ENCODE measurements at places on chromosomes 13 and 19.

DNA sequence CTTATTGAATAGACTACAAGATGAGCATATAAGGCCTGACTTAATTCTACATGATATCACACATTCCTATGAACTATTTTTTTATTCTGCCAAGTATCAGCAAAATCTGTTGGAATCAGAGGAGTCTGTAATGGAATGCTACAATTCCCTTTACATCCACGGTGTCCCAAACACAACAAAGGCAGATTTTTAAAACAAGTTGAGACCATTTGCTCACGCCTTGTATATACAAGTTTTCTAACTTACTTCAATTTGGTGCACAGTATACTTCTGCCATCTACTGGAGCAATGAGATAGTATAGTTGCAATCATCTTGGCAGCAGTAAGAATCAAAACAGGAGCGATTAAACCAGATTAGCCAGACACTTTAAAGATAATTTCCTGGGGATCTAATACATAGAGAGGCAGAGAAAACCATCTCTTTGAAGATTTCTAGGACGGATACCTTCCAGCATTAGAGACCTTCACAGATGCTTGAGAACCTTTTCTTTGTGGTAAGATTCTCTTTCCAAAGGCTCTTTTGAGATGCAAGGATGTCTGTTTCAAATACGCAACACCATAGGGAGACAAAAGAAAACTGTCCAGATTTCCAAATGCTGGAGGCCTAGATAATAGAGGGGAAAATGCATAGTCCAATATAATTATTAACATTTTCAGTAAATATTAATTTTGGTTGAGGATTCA is 302.0 kb upstream of the MIR17HG start:
- DNase-seq: no peak

DNA sequence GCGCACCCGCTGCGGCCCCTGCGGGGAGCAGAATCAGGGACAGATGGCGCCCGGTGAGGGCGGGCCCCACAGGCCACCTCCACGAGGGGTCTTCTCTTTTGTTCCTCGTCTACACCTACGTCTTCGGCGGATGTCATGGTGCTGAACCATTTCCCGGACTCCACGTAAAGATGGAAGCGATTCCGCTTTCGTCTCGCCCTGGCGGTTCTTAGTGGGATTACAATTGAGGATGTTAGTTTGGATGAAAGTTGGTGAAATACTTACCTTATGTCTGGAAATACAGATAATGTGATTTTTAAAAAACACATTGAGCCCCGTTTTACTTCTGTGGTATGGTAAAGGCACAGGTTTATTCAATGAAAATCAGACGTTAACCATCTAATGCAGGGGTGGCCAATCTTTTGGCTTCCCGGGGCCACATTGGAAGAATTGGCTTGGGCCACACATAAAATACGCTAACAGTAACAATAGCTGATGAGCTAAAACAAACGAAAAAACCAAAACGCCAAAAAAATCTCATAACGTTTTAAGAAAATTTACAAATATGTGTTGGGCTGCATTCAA is 1.4 kb upstream of the ZMYM5 start:
- DNase-seq: no peak

DNA sequence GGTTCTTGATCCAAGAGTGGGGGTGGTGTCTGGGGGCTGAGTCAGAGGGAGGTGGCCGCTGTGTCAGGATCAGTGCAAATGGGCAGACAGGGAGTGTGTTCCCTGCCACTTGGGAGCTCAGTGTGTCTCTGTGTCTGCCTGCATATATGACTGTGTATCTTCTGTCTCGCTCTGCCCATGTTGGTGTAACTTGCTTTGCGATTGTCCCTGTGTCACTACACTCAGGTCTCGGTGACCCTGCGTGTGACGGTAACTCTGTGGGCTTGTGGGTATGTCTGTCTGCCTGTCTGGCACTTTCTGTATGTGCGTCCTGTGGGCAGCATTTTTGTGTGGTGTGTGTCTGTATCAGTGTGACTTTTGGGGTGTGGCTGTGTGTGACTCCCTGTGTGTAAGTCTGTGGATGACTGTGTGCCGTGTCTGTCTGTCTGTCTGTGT is 8.2 kb upstream of the ERFL start:
- no peak for DNase-seq

- no peak for DNase-seq
Observed at GRCh38 chr13:98954313-98954712, 23.6 kb downstream of the DOCK9 start.

DNA sequence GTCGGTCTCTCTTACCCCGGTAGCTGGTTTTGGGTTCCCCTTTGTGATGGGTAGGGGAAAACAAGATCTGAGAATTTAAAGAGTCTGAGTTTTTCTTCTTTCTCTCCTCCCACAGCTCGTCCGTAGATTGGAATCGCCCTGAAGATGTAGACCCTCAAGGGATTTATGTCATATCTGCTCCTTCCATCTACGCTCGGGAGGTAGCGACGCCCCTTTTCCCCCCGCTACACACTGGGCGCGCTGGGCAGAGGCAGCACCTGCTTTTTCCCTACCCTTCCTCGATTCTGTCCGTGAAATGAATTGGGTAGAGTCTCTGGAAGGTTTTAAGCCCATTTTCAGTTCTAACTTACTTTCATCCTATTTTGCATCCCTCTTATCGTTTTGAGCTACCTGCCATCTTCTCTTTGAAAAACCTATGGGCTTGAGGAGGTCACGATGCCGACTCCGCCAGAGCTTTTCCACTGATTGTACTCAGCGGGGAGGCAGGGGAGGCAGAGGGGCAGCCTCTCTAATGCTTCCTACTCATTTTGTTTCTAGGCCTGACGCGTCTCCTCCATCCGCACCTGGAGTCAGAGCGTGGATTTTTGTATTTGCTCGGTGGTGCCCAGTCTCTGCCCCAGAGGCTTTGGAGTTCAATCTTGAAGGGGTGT is 7.1 kb upstream of the SELENOV start:
- no peak for DNase-seq

GRCh38 chr19:3319643-3320353 is 46.6 kb upstream of the NFIC start:
- DNase-seq: no peak

- DNase-seq: no peak
Observed at GRCh38 chr19:43372462-43372861, 19.0 kb downstream of the CD177 start.

DNA sequence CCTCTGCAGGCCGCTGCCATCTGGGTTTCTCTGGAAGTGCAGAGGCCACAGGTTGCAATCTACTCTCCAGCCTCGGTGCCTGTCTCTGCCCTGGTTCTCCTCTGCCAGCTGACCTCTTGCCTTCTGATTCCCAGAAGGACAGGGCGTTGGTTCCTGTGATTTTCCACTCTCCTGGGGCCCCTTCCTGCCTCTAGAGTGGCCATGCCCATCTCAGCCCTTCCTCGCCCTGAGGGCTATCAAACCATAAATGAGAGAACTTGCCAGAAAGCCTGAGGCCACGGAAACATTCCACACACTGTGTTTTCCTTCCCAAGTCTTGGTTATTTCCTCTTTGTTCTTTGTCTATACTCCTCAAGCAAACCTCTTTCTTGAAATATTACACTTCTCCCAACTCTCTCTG is 146.2 kb downstream of the SHISA2 start:
- no peak for DNase-seq

DNA sequence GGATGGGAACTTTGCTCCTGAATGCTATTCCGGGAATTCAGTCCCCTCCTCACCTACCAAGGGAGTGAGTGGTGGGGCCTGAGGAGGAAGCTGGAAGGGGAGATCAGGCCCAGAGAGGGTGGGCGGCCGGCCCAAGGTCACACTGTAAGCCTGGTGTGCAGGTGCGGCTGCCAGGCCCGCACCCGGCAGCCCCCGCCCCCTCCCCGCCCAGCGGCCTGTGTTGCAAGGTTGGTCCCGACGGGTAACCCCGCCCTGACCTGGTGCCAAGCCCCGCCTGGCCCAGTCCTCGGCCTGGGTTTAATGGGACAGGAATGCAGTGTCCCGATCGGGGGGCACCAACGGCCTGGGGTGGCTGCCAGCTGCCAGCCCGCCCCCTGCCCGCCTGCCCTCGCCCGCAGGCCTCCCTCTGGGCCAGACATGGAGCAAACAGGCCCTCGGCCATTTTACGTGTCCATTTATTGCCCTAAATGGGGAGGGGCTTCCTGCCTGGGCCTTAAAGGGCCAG is 5.5 kb downstream of the ZBTB7A start:
- no peak for DNase-seq

- DNase-seq: no peak
Observed at GRCh38 chr13:99313501-99313900, 6.3 kb upstream of the GPR183 start.

GRCh38 chr13:42073683-42074082 is 25.2 kb downstream of the DGKH start:
- DNase-seq: no peak

GRCh38 chr19:3670796-3671679 is 29.2 kb downstream of the PIP5K1C start:
- DNase-seq: no peak

DNA sequence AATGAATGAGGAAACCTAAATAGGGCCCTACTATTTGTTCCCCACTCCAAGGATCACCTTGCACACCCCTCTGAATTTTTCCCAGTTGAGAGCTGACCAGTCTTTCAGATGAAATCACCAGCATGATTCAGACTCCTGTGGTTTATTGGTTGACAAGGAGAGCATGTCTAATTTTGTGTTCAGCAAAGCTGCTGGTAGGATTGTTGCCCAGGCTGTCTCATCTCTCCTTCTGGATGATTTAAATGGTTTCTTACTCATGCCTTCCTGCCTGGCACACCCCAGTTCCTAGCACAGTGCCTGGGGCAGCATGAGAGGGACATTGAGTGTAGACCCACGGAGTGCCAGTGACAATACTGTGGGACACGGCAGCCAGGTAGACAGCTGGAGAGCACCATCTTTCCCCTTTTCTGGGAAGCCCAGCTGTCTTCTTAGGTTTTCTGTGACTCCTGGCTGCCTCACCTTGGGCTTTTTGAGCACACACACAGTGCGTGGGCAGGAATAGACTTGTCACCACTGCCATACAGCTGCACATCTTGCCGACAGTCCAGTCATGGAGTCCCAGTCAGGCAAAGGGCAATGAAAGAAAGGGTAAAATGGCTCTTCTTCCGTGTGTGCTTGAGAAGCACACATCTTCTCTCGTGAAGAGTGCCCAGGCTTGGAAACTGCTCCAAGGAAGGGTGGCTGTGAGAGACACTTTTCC is 12.3 kb downstream of the FGF9 start:
- no peak for DNase-seq

DNA sequence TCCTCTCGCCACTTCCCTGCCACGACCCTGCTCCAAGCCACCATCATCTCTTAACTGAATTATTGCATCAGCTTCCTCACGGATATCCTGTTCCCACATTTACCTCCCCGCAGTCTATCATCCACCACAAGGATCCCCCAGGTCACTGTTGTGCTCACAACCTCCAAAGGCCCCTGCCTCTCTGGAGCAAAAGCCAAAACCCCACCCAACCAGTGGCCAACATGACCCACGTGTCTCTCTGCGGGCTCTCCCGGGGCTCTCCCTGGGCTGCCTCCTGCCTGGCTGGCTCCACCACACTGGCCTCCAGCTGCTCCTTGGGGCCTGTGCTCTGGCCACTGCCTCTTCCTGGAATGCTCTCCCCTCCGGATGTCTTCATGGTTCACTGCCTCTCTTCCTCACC is 809.3 kb downstream of the UQCRFS1 start:
- DNase-seq: no peak

DNA sequence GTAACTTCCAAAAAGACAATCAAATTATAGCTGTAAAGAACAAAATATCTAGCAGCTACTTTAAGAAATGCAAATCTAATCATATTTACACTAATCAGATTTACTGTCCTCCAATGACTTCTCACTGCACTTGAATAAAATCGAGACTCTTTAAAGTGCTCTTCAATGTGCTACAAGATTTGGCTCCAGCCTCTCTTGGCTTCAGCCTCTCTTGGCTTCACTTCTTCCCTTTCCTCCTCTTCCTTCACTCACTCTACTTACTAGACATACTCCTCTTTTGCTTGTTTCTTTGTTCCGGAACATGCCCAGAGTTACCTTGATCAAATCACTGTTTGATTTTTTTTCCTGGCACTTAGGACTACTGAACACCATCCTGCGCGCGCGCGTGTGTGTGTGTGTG is 495.4 kb downstream of the LMO7 start:
- no peak for DNase-seq

DNA sequence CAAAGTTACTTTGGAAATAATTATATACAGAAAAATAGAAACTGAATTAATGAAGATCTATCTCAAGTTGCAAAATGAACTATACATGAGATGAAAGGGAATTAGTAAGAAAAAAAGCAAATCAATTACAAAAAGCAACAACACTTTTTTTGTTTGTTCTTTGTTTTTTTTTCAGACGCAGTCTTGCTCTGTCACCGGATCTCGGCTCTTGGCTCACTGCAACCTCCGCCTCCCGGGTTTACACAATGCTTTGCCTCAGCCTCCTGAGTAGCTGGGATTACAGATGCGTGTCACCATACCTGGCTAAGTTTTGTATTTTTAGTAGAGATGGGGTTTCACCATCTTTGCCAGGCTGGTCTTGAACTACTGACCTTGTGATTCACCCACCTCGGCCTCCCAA is 2.2 kb downstream of the ZNF415 start:
- DNase-seq: no peak

DNA sequence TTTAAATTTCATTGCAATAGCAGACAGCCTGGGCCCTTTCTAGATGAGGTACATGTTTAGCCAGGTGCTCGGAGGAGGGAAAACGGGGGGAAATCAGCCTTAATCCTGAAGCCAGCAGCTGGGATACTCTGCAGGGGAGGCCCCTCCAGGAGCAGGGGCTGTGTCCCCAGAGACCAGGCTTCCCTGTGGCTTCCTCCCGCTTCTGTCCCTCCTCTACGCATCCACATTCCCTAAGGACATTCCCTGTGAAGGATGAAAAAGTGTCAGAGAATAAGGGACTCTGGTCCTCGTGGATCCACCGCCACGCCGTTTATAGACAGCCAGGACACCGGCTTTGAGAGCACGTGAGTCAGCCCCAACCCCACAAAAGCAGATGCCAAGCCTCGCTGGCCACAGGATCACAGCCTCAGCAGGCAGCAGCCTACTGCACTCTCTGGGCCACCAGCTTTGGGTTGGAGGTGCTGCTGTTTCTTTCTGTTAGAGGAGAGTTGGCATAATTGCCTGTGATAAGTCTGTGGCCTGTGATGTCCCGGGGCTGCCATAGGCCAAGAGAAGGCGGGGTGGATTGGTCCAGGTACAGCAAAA is 36.7 kb upstream of the RANBP3 start:
- no peak for DNase-seq

DNA sequence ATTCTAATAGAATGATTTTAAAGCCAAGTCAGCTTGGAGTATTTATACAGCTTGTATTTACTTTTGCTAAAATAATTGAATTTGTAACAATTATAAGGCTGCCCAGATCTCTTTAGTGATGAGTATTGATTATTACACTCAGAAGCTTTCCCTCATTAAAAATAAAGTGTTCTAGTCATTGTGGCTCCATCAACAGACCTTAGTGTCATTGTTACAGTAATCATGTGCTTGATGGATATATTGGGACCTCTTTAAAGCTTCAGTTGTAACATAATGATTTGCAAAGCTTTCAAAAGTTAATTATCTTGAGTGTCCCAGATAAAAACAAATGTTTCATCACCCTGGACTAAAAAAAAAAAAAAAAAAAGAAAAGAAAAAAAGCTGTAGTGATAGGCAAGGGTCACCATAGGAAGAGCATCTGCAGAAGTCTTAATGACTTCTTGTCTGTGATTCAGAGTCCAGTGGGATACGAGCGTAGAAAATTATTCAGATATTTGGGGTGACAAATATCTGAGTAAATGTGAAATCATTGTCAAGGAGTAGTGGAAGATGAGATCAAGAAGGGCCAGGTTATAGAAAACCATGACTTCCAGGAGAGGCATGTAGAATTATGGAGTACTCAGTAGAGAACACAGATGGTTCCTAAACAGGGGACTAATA is 369.6 kb downstream of the DCT start:
- DNase-seq: no peak

GRCh38 chr13:63481334-63481733 is 2065.7 kb upstream of the PCDH20 start:
- DNase-seq: no peak

Data from Jurkat, Clone E6-1 (cell line).